T-helper 9 cell (primary cell): ENCODE measurements at places on chromosomes 5 and 9.
A peak's percentile ranks its signal among the peaks of the same experiment; 100 is the strongest.

- DNase-seq: peak; percentile 24
These were observed 64.5 kb downstream of the TMEM161B start for GRCh38 chr5:88203981-88204750.

GRCh38 chr9:88657893-88658292 lies 122.9 kb downstream of the NXNL2 start:
- DNase-seq: no peak

GRCh38 chr9:129285382-129285781 lies 107.3 kb upstream of the IER5L start:
- no peak for DNase-seq

- DNase-seq: no peak
These were observed 4.2 kb upstream of the PTGES start for GRCh38 chr9:129757045-129757444.

GRCh38 chr5:88884608-88884877 lies 1.6 kb upstream of the MEF2C start:
- DNase-seq: no peak

- DNase-seq: no peak
These were observed 747 bp downstream of the TRPM3 start for GRCh38 chr9:71120501-71121247.
